ENCODE measurements at places on chromosomes 7 and 10.

GRCh38 chr10:80493522-80494051 is 39.5 kb downstream of the TSPAN14 start:
- DNase-seq = no peak

DNA sequence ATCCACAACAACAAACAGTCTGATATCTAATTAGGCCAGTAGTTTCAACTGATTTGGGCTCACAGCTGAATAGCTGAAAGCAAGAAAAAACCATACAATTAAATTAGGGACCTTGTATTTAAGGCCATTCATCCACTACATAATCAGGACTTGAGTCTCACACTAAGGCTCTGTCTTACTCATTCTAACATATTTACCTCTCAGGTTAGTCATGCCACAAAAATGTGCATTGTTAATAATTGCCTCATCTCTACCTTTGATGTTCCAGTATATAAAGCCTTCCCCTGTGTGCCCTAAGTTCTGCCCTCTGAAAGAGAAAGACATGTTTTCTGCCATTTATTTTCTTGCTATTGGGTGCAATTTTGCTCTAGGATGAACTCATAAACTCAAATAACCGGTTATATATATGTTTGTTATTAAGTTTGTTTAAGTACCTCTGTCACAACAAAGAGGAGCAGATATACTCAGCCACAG is 5.3 kb upstream of the C1GALT1 start:
- no peak for DNase-seq

- no peak for DNase-seq
These were observed 21.3 kb upstream of the CPXM2 start for GRCh38 chr10:123912871-123913270.

- DNase-seq = no peak
These were observed 11.6 kb upstream of the DNMBP start for GRCh38 chr10:100021322-100021721.

GRCh38 chr7:49845626-49846025 is 72.2 kb downstream of the VWC2 start:
- no peak for DNase-seq

GRCh38 chr10:99345350-99345749 is 16.2 kb downstream of the CNNM1 start:
- DNase-seq = no peak

GRCh38 chr10:3364768-3365480 is 192.3 kb upstream of the PITRM1 start:
- DNase-seq = no peak

GRCh38 chr7:1403638-1404459 is 55.4 kb downstream of the MICALL2 start:
- DNase-seq = no peak

GRCh38 chr10:50432211-50433009 is 181.1 kb upstream of the ASAH2 start:
- no peak for DNase-seq

DNA sequence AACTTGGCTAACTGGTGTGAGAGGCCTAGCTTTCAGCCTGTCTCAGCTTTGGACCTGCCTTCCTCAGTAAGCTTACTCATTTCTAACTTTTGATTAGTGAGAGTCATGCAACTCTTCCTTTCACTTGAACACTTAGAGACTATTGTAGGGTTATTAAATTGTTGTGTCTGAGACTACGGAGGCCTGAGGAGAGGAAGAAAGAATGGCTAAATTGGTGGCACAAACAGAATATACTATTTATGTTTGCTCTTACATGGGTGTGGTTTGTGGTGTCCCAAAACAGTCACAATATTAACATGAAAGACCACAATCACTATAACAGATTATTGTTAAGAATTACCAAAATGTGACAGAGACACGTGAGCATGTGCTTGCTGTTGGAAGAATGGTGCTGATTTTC is 82.1 kb downstream of the TRIM24 start:
- no peak for DNase-seq

DNA sequence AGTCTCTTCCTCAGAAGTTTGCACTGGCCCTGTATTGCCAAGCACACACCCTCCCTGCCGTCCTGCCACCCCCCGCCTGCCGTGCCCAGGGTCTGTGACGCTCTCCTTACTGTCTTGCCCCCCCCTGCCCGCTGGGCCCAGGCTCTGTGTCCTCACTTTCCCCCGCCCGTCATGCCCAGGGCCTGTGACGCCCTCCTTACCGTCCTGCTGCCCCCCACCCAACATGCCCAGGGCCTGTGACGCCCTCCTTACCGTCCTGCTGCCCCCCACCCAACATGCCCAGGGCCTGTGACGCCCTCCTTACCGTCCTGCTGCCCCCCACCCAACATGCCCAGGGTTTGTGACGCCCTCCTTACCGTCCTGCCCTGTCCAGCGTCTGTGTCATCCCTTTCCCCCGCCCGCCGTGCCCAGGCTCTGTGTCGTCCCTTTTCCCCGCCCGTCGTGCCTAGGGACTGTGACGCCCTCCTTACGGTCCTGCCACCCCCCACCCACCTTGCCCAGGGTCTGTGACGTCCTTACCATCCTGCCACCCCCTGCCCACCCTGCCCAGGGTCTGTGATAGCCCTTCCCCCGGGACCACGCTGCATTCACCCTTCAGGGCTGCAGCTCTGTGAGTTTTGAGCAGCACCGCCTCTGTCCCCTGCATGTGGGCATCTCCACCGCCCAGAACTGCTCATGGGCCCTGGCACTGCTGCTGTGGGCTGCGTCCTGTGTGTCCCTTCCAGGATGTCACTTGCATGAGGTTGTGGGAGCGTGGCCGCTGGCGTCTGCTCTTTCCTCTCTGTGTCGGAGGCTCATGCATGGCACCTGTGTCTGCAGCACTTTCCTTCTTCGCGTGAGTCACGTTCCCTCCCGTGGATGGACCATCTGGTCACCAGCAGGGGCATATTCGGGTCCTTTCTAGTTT is 19.3 kb upstream of the PRKAR1B start:
- DNase-seq = no peak
